ENCODE measurements at places on chromosomes 5 and 9. TPM values are rescaled to one million over a fixed set of nuclear protein-coding genes. Genes with fewer than 3 reads are reported as not detected.

Gene PTPDC1
- total RNA-seq: 8.3 TPM

Gene CDH6
- total RNA-seq: 0.11 TPM

Gene VPS13A
- total RNA-seq: 34.0 TPM

Gene CDK7
- total RNA-seq: 77.6 TPM

Gene STARD4
- 113 TPM for total RNA-seq

Gene OCLN
- total RNA-seq: 36.5 TPM

Gene ENC1
- total RNA-seq: 71.5 TPM

Gene SPINK5
- total RNA-seq: not detected

Gene SIT1
- total RNA-seq: not detected

Gene MLANA
- total RNA-seq: not detected

Gene FSTL4
- not detected for total RNA-seq

Gene F2RL1
- 36.5 TPM for total RNA-seq

Gene FOXD4L5
- 0.11 TPM for total RNA-seq

Gene MEIKIN
- not detected for total RNA-seq

Gene CARD19
- 95.7 TPM for total RNA-seq

Gene CARD9
- total RNA-seq: 0.59 TPM

Gene FREM1
- 0.20 TPM for total RNA-seq

Gene ANKRD33B
- 7.6 TPM for total RNA-seq

Gene ECSCR
- total RNA-seq: 513 TPM

Gene LIFR
- total RNA-seq: 37.4 TPM

Gene COL5A1
- total RNA-seq: 87.1 TPM

Gene REEP2
- total RNA-seq: 4.2 TPM

Gene SH3PXD2B
- 25.9 TPM for total RNA-seq

Gene NR2F1-AS1
- total RNA-seq: 17.1 TPM

Gene ARL15
- total RNA-seq: 52.6 TPM

Gene PLEKHG4B
- total RNA-seq: not detected

Gene CDC20B
- total RNA-seq: 0.07 TPM

Gene C9orf72
- total RNA-seq: 8.3 TPM

Gene CER1
- total RNA-seq: not detected

Gene RANBP3L
- not detected for total RNA-seq

Gene SPINK7
- not detected for total RNA-seq

Gene GPR21
- 0.46 TPM for total RNA-seq

Gene BRD3
- total RNA-seq: 10.0 TPM

Gene ARHGEF37
- 9.2 TPM for total RNA-seq

Gene IL9
- total RNA-seq: not detected

Gene SPDL1
- 34.1 TPM for total RNA-seq

Gene IFNA21
- not detected for total RNA-seq

Gene TTC33
- total RNA-seq: 14.8 TPM

Gene AQP3
- total RNA-seq: 0.20 TPM

Gene TNFAIP8
- total RNA-seq: 22.3 TPM

Gene ZNF879
- total RNA-seq: 4.4 TPM

Gene WHRN
- 0.20 TPM for total RNA-seq

Gene ZNF462
- 8.5 TPM for total RNA-seq

Gene GEMIN5
- total RNA-seq: 21.5 TPM

Gene PITX1
- total RNA-seq: 0.26 TPM

Gene PGM5
- 0.26 TPM for total RNA-seq

Gene RASGRF2
- 9.4 TPM for total RNA-seq

Gene NEUROG1
- not detected for total RNA-seq

Gene OR1Q1
- not detected for total RNA-seq

Gene ELAVL2
- total RNA-seq: 0.07 TPM

Gene IFNB1
- total RNA-seq: not detected

Gene PCAT7
- total RNA-seq: not detected

Gene PTCH1
- 2.1 TPM for total RNA-seq

Gene RAD23B
- total RNA-seq: 105 TPM

Gene CATSPER3
- total RNA-seq: not detected

Data from pulmonary artery endothelial cell (primary cell).